Hematopoietic multipotent progenitor cell treated with erythropoietin and hydrocortisone succinate and interleukin-3 and kit ligand, for 15 days (in vitro differentiated cells): ENCODE measurements at places on chromosomes 13 and 19.
A peak's percentile ranks its signal among the peaks of the same experiment; 100 is the strongest.

DNA sequence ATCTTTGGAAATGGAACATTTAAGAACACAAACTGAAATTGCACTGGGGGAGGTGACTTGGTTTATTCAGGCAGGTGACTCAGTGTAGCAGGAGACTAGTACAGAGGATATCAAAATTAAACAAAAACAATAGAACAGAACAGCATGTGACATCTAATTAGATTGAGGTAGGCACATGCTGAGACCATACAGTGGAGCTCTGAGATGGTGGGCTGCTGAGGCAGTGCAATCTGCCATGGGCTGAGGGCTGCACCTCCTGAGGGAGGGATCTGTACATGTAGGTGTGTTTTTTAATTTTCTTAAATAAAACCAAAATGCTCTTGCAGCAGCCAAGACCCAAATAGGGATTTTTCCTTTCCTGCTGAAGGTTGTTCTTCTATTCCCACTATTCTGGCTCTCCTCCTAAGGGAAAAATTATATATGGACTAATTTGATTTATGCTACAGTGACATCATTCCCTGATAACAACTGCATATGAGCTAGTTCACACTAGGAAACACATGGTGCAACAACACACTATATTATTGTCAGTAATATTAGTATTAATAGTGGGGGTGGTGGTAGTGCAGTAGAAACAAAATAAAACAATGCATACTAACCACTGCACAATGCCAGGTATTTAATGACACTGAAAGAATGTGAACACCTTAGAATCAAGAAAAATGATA, 48.0 kb downstream of the LNX2 start:
- DNase-seq = no peak

DNA sequence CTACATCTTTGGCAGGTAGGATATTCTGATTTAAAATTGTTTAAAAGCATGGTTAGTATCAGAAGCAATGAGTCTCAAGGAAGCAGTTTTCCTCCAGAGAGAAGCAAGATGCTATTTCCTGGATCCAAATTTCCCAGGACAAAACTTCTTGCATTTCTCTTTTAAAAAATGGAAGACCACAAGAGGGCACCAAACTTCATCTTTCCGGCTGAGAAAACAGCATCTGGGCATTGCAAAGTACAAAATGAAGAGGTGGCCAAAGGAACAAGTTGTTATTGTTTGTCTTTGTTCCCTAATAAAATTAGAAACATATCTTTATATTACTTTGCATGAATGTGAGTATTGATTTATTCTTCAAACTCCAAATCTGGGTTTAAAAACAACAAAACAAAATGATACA, 60.0 kb upstream of the LRCH1 start:
- peak; percentile 18 for DNase-seq

- DNase-seq = no peak
Measured at GRCh38 chr19:46674416-46675178, 13.6 kb upstream of the DACT3 start.

- DNase-seq = no peak
Measured at GRCh38 chr13:107874456-107874855, 340.9 kb downstream of the LIG4 start.

DNA sequence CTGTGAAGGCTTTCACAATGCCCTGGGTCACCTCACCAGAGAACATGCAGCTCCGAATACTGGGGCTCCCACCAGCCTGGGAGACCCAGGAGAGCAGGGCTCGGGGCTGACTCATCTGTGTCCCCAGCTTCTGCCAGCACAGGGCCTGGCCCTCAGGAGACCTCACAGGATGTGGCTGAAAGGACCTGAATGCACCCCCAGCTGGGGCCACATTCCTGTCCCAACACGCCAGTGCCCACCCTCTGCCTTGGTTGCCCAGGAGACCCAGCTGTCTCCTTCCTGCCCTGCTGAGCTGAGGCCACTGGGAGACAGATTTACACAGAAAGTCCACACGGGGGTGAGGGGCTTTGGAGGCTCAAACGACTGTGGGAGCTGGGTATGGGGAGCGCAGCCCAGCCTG, 11.9 kb downstream of the BCAT2 start:
- no peak for DNase-seq

GRCh38 chr13:114154476-114154875, 22.1 kb upstream of the RASA3 start:
- DNase-seq = no peak

- DNase-seq = no peak
Measured at GRCh38 chr19:16985403-16985802, 41.2 kb downstream of the CPAMD8 start.

GRCh38 chr13:79289571-79289970, 116.5 kb downstream of the RBM26 start:
- no peak for DNase-seq

- no peak for DNase-seq
Measured at GRCh38 chr19:57075801-57076492, 43.8 kb upstream of the USP29 start.
